SK-MEL-5 (cell line): ENCODE measurements at places on chromosomes 5 and 9. TPM values are rescaled to one million over a fixed set of nuclear protein-coding genes. Genes with fewer than 3 reads are reported as not detected.
A peak's percentile ranks its signal among the peaks of the same experiment; 100 is the strongest.

Gene SLC36A3
- total RNA-seq = not detected in 2 replicates

Gene TMEM174
- total RNA-seq = not detected in 2 replicates

Gene CENPK
- 25.5 and 28.2 TPM in 2 replicates for total RNA-seq

Gene KIF4B
- not detected in 2 replicates for total RNA-seq

Gene NTRK2
- total RNA-seq = 0.48 and 1.0 TPM in 2 replicates

Gene DROSHA
- total RNA-seq = 57.4 and 74.9 TPM in 2 replicates

- DNase-seq = no peak
These were observed 49.0 kb upstream of the IRX4 start for GRCh38 chr5:1931604-1932231.

DNA sequence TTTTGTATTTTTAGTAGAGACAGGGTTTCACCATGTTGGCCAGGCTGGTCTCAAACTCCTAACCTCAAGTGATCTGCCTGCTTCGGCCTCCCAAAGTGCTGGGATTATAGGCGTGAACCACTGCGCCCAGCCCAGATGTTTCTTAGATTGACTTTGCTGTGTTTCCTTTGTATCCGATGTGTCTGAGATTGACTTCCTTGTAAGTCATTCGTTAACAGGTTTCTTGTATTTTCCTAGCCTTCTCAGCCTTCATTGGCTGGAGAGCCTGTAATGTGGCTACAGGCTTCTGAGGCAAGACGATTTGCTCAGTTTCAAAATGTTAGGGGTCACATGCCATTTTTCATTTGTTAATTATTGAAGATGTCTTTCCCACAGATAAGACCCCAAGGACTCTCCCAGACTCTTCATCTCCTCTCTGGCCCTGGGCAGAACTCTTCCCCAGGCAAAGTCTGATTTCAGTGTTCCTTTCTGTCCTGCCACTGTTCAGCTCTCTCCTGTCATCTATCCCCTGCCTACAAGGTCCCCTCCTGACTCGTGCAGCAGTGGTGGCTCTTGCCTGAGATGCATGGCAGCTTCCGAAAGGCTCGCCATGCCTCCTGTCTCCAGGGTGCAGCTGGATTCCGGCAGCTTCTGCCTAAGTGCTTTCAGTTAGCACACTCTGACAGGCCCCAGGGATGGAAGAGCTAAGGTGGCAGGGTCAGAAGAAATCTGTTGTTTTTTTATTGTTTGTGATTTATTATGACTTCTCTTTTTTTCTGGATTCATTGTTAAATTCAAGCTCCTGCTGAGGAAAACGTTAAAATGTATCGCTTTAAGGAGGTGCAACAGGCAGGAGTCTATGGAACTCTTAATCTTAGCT is 206.4 kb downstream of the AOPEP start:
- no peak for DNase-seq

- DNase-seq = no peak
These were observed 5.1 kb downstream of the SPZ1 start for GRCh38 chr5:80324912-80325311.

DNA sequence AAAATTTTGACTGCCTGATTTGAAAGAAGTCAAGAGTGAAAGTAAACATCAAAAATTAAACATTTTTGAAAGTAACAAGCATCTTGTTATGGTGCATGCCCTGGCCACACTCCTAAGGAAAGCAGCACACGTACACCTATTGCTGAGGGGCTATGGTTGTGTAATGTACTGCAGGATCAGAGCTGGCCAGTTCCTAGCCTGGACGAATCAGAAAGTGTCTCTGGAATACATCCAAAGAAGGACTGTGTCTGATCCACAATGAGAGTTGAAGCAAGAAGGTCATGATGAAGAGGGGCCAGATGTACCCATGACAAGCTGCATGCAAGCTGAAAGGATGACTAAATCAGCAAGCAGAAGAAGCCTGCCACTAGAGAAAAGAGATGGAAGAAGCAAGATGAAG is 618.2 kb downstream of the TLE1 start:
- DNase-seq = no peak

GRCh38 chr5:80672140-80672736 is 17.5 kb upstream of the DHFR start:
- DNase-seq = peak; percentile 89

DNA sequence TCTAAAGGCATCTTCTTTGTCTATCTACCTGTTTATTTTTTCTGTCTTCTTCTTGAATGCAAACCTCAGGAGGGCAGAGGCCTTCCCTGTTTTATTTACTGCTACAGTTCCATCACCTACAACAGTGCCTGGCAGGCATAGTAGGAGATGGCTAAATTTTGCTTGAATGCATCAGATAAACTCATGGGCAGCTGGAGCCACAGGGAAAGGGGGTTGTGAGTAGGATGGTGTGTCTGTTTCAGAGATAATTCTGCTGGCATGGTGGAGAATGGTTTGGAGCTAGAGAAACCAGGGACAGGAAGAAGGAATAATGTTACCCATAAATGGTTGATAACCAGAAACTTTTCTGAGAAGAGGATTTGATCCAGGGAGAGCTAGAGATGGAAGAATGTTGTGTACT is 189.8 kb upstream of the BRINP1 start:
- no peak for DNase-seq

DNA sequence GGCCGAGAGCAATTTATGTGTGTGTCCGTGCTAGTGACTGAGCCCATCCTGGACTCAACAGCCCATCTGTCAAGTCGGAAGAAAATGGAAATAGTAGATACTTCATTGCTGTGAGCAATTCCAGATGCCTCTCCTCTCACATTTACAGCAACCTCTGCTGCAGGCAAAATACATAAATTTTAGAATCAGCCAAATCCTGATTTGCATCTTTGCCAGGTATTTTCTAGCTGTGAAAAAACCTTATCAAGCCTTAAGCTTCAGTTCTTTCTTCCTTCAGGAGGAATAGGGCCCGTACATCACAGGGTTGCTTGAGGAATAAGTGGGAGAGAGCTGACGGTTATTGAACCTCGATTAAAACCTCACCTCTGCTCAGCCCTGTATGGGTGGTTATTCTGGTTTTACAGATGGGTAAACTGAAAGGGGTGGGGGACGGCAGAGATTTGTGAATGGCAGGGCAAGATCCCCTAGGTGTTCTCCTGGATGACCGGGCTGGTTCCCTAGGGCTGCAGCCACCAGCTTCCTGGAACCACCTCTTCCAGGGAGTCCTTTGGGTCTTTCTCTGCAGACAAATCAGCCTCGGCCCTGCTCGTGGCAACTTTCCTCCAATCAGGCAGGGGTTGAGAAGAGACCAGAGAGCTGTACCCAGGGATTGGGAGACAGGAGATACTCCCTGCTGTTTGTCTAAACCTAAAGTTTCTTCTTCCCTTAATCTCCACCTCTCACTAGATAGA is 5.3 kb upstream of the MSX2 start:
- DNase-seq = no peak
